Bone marrow (tissue), 2 donors: ENCODE measurements at places on chromosomes 12 and 14.

GRCh38 chr14:75283162-75283832 lies 4.7 kb downstream of the FOS start:
- peak; percentile 26 for DNase-seq

DNA sequence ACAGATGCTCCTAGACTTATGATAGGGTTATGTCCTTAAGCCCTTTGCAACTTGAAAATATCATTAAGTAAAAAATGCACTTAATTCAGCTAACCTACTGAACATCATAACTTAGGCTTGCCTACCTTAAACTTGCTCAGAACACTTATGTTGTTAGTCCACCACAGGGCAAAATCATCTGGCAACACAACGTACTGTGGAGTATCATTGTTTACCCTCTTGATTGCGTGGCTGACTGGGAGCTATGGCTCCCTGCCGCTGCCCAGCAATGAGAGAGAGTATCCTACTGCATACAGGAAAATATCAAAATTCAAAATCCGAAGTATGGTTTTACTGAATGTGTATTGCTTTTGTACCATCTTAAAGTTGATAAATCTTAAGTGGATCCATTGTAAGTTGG lies 105.5 kb downstream of the SOX5 start:
- no peak for DNase-seq

- DNase-seq: no peak
Measured at GRCh38 chr14:102777711-102778337, 575 bp downstream of the TRAF3 start.

DNA sequence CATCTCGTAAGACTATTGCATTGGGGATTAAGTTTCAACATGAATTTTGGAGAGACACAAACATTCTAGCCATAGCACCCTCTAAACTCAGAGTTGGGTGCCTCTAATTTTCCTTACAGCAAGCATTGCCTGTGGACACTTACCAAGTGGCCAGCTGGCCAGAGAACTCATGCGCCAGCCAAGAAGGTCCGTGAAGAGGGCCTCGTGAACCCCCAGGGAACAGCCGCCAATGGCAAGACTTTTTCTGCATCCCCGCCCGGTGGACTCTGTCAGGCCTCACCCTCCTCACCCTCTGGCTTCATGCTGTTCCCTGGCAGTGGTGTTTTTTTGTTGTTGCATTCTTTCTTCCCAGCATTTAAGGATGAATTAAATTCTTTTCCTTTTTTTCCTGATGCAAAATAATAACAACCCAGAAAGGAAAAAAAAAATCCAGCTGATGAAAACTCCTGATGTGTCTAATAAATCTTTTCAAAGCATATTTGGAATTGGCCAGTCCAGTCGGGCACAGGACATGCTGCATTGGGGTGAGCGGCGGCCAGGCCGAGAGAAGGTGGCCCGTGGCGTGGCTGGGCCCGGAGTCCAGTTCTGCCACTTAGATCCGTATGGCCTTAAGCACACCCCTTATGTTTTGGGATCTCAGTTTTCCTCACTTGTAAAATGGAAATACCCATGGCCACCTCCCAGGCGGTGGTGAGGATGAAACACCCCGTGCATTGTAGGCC lies 191.9 kb upstream of the DIO3 start:
- DNase-seq: no peak

GRCh38 chr14:105012171-105012985 lies 8.5 kb downstream of the CDCA4 start:
- DNase-seq: no peak

DNA sequence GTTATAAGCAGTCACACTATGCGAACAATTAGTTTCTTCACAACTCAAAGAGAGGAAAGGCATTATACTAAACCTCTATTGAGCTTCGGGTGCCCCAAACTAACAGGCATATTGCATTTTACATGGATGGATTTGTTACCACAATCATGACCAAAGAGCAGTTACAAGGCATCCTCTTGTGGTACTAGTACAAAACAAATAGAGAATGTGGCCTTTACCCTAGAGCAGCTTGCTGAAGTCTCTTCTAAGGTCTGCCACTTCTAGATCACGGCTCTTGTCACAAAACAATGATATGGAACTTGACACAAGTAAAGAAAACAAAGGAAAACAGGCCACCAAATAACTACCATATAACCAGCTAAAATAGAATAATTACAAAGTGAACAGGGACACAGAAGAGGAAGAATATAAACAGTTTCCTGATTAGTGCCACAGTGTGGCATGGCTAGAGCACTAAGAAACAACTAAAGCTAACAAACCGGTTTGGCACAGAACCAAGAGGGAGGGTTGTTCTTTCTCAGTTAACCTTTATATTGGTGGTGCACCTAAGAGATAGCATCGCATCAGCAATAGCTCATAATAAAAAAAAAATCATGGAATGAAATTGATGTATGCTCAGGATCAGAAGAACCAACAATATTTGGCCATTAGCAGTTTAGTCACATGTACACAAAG lies 209.7 kb upstream of the ATP2B1 start:
- DNase-seq: peak; percentile 14

GRCh38 chr12:19553175-19553574 lies 113.9 kb downstream of the AEBP2 start:
- DNase-seq: no peak

GRCh38 chr14:76136476-76137110 lies 15.1 kb upstream of the GPATCH2L start:
- no peak for DNase-seq

DNA sequence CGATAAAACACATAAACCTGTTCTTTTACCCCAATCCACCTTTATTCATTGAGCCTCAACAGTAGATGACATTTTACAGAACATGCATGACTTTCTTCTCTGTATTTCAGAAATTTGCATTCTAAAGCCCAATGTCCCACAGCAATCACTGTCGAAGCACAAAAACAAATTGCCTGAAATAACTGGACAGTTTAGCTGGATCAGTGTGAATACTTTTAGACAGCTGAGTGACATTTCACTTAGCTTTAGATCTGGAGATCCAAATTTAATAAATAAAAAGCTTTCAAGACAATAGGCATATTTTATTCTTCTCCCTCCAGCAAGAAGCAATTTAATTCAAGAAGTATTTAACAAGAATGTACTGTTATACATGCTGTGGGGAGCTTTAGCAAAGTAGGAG lies 109.1 kb upstream of the FSCB start:
- DNase-seq: no peak

DNA sequence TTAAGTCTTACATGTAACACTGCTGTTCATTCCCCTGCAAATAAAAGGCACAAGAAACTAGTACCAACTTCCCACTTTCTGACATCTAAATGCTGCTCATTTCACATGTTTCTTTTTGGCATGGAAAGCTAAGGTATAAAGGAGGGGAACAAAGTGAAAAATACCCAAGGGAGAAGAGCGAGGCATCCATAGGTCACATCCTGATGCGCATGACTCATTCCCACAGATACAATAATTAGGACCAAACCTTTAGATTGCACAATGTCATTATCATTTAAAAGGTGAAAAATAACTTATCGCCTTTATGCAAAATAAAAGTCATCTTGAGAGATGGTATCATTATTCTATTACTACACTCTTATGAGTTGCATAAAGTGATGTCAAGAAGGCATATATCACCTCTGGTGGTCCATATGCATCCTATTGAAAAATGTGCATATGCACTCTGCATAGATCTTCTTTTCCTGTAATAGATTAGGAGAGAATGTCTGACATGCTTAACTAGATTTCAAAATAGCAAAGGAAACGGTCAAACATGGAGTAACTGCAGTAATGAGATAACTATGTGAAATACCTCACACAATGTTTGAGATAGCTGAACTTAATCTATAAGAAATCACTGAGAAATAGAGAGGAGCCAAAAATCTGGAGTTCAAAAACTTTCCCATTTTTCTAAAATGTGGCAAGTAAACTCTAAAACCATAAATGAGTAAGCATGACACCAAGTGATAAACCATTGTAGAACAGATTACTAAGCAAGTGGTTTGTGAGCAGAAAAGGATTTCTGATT lies 382.5 kb upstream of the TMTC1 start:
- DNase-seq: no peak

DNA sequence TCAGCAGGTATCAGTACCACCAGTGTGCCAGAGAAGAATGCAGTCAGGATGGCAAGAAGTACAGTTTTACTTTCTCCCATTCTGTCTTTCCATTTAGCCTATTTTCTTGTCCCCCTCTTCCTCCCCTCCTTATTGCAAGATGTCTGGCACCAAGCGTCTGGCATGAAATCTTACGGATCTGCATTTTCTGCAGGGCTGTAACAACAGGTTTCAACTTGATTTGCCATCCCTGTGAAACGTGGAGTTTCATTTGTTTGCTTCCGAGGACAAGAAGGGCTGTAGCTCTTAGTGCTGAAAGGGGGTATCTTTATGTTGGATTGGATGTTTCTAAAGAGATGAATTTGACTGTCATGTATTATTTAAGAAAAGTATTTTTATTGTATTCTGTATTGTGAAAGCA lies 1110.6 kb downstream of the BCL11B start:
- no peak for DNase-seq

GRCh38 chr12:14961466-14962152 lies at the start of gene ARHGDIB:
Gene ARHGDIB, minus strand, starts transcription at chr12:14961601. Its CDS starts 10,889 bp downstream, at chr12:14950712.
- peak; percentile 98 for DNase-seq

GRCh38 chr12:915090-915489 lies 34.4 kb downstream of the RAD52 start:
- no peak for DNase-seq

DNA sequence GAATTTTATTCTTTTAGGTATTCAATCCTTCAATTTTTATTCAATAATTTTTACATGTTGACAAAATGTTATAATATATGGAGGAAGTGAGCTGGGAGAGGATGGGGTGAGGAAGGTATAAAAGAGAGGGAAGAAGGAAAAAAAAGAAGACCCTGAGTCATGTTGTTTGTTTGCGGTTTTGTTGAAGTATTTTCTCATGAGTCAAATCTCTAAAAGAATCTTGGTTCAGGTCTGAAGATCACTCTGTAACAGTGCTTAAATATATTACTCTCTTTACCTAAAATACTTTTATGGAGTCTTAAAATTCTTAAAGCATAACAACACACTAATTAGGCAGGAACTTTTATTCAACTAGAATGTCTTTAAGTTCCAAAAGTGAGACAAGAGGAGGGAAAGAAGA lies 489.6 kb upstream of the GARIN6 start:
- no peak for DNase-seq

DNA sequence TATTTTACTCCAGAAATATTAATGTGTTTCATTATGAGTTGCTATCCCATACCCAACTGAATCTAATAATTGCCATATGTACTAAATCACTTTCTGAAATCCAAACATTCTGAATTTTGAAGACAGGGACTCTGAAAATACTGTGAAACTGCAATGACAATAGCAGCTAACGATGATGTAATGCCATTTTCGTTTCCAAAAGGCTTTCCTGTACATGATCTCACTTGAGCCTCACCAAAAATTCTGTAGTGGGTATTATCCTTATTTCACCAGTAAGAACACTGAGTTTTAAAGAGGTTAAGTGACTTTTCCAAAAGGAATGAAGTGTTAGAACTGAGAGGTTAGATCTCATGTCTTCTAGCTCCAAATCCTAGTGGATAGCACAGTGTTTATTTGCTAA lies 133.3 kb downstream of the FLRT2 start:
- DNase-seq: no peak

GRCh38 chr14:93305725-93306418 lies 27.0 kb downstream of the BTBD7 start:
- DNase-seq: no peak

GRCh38 chr12:6493497-6494257 lies at the start of gene NCAPD2:
Gene NCAPD2, plus strand, starts transcription at chr12:6494102. Its CDS starts 997 bp downstream, at chr12:6495099.
- DNase-seq: peak; percentile 94

DNA sequence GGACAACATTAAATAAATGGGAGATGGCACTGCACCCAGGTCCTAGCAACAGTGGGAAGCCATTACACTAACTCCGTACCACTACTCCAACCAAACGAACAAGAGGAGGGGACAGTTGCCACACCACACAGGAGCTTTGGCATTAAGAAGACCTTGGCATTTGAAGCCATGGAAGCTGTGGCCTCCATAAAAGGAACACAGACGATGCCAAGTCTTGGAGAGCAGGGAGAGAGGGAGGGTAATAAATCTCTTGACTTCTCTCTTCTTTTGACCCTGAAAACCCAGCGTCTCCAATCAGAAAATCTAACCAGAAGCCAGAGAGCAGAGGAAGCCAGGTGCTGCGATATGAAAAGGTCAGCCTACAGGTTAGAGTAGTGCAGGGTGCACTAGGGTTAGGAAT lies 338.8 kb upstream of the TMEM132C start:
- no peak for DNase-seq

DNA sequence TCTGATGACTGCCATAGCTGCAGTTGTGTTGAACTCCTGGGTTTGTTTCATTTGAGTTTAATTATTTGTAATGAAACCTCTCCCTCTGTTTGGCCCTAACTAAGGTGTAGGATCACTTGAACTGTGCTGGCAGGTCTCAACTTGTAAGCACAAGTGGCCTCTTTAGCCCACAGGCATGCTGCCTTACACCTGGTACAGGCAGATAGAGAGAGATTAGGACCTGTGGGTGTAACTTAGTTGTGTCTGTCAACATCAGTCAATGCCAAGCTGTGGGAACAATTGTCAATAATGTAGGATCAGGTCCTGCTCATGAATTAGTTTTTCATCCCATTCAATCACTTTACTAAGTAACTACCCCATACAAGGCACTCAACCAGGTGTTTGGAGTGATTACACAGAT lies 263.0 kb upstream of the G2E3 start:
- DNase-seq: no peak

- DNase-seq: no peak
Measured at GRCh38 chr12:93181409-93181965, 196.2 kb upstream of the NUDT4 start.

DNA sequence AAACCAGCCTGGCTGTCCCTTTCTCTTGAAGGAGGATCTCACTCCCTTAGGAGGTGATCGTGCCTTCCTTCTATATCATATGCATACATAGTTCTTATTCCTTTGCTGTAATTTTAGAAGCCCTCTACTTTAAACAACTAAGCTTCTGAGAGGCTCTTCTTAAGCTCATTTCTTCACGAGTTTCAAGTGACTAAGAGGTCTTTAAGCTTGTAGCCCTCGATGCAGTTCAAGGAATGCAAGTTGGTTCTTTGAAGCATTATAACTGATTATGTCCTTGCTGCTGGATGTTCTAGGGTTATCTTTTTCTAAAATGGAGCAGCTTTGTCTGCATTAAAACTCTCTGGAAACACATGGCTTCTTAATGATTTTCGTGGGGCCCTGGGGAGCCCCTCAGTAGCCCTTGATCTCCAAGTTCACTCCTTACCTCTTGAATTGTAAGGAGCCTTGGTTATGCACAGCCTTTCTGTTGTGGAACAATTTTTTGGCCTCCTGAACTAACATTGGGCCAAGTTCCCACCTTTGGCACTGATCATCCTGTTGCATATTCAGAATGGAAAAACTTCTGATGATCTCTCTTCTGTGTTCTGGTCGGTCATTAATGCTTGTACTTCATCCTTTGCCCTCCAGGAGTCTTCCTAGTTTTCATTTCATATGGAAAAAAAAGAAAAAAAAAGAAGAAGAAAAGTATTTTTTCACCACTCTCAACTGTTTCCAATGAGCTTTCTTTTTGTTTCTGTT lies 12.6 kb downstream of the RASSF8 start:
- no peak for DNase-seq
